ENCODE measurements at places on chromosomes 13 and 19.

GRCh38 chr13:59490651-59491050 is 673.1 kb downstream of the DIAPH3 start:
- DNase-seq, result no peak

GRCh38 chr13:45792827-45793303 is 58.7 kb downstream of the SIAH3 start:
- DNase-seq, result no peak

GRCh38 chr19:40281381-40282208 is 3.5 kb downstream of the AKT2 start:
- DNase-seq, result no peak

- no peak for DNase-seq
These were observed 54.9 kb upstream of the SACS start for GRCh38 chr13:23488442-23488841.
